ENCODE measurements at places on chromosomes 16 and 17. TPM values are rescaled to one million over a fixed set of nuclear protein-coding genes. Genes with fewer than 3 reads are reported as not detected.

DNA sequence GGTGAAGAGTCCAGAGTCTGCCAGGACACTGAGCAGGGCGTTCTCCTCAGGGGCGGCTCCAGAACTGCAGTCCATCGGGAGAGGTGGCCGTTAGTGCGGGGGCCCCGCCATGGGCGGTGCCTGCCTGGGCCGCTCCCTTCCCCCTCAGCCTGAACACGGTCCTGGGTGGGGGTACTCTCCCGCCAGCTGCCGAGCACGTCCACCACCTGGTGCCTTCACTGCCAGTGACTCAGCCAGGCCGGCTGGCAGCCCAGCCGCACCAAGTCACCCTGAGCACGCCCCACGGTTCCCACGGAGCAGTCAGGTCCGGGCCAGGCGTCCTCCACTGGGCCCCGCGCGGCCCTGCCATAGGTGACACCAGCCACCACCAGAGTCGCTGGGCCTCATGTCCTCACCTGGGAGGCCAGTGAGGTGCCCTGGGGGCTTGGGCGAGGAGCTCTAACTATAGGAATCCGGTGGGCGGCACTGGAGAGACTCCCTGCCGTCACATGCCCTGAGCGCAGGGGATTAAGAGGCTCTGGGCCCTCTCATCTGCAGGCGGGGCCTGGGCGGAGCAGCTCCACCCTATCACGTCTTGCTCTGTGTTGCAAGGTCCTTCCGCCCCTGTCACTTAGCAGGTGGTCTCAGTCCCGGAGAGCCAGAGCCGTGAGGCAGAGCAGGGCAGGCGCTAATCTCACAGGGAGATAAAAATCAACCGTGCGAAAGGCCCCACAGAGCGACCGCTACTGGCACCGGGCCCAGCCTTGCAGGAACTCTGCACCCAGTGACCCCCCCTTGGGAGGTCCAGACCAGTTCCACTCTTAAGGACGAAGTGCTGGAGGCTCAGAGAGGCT, 14.3 kb downstream of the PIEZO1 start:
- no peak overlapping the region for H3K4me3 ChIP-seq
- no peaks in the 10 kb centered on the region for H3K27me3 ChIP-seq
- peak; percentile 67 for DNase-seq
- no peaks in the 10 kb centered on the region for H3K36me3 ChIP-seq

GRCh38 chr17:44522883-44523671, 19.9 kb upstream of the GPATCH8 start:
- H3K27me3 ChIP-seq, result no peaks in the 10 kb centered on the region
- H3K4me1 ChIP-seq, result no peaks in the 10 kb centered on the region
- H3K36me3 ChIP-seq, result no peaks in the 10 kb centered on the region
- no peak overlapping the region for H3K27ac ChIP-seq
- DNase-seq, result no peak

- H3K4me1 ChIP-seq, result peaks cover 11% of the 10 kb centered on the region
- no peak overlapping the region for H3K27ac ChIP-seq
- DNase-seq, result no peak
- H3K4me3 ChIP-seq, result no peak overlapping the region
- H3K27me3 ChIP-seq, result peaks cover 59% of the 10 kb centered on the region
Measured at GRCh38 chr17:79923974-79924638, 84.9 kb upstream of the CBX4 start.

DNA sequence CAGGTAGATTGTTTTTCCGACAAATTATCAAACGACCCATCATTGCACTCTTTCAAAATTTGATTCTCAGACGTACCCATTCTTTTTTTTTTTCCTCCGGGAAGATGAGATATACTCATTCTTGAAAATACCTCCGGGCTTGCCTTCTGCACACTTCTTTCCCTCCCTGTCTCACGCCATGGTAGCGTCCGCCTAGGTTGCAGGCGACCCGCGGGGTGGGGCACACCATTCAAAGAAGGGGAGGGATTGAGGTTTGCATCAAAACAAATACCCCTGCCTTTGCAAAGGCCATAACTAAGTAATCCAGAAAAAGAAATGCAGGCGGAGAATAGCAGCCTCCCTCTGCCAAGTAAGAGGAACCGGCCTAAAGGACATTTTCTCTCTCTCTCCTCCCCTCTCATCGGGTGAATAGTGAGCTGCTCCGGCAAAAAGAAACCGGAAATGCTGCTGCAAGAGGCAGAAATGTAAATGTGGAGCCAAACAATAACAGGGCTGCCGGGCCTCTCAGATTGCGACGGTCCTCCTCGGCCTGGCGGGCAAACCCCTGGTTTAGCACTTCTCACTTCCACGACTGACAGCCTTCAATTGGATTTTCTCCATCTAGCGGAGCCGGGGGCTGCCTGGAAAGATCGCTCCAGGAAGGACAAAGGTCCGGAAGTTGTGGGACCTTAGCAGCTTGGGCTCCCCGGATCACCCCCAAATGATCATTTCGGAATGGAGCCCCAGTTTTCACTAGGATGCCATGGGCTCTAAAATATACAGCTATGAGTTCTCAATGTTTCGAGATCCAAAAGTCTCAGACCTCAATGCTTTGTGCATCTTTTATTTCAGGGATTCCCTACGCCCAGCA, 843 bp downstream of the TP53 start:
- peaks cover 13% of the 10 kb centered on the region for H3K36me3 ChIP-seq
- H3K27ac ChIP-seq, result peak overlapping the region; percentile 97
- DNase-seq, result peak; percentile 79
- no peaks in the 10 kb centered on the region for H3K27me3 ChIP-seq

DNA sequence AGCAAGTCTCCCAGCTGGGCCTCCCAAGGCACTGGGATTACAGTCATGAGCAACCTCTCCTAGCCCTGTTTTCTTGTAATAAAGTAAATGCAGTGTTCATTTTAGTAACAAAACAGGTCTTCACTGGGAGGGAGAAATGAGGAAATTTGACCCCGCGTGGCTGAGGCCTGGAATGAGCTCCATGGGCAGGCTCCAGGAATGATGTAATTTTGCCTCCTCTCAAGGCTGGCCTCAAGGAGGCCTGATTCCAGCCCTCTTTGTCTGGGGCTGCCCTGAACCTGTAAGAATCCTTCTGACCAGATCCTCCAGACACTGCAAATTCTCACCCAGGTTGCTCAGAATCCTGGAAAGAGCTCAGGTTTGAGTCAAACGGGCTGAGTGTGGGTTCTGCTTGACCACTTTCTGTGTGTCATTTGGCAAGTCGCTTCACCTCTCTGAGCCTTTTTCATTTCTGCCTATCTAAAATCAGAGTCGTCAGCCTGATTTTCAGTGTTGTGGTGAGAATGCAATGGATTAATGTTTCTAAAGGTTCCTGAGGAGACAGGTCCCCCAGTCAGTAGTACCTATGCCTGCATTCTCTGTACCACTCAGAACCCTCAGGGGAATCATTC, 57.1 kb downstream of the RAB11FIP4 start:
- H3K4me3 ChIP-seq, result no peak overlapping the region
- no peak overlapping the region for H3K27ac ChIP-seq
- H3K36me3 ChIP-seq, result no peaks in the 10 kb centered on the region
- peaks cover 6% of the 10 kb centered on the region for H3K4me1 ChIP-seq
- no peak for DNase-seq

- DNase-seq, result peak; percentile 4
- no peaks in the 10 kb centered on the region for H3K4me1 ChIP-seq
- H3K4me3 ChIP-seq, result no peak overlapping the region
- H3K27ac ChIP-seq, result no peak overlapping the region
- H3K27me3 ChIP-seq, result no peaks in the 10 kb centered on the region
Measured at GRCh38 chr16:13909872-13910303, 10.1 kb upstream of the ERCC4 start.

- DNase-seq, result no peak
- H3K27me3 ChIP-seq, result no peaks in the 10 kb centered on the region
- peaks cover 12% of the 10 kb centered on the region for H3K4me1 ChIP-seq
Measured at GRCh38 chr17:82060001-82060380, 5.6 kb downstream of the DUS1L start.

GRCh38 chr17:65154770-65155589, 17.8 kb downstream of the RGS9 start:
- no peaks in the 10 kb centered on the region for H3K27me3 ChIP-seq
- no peak overlapping the region for H3K27ac ChIP-seq
- H3K4me3 ChIP-seq, result no peak overlapping the region
- no peak for DNase-seq
- no peaks in the 10 kb centered on the region for H3K36me3 ChIP-seq

GRCh38 chr17:16455997-16456741, 35.8 kb downstream of the LRRC75A start:
- no peaks in the 10 kb centered on the region for H3K4me1 ChIP-seq
- DNase-seq, result no peak
- no peak overlapping the region for H3K4me3 ChIP-seq
- no peaks in the 10 kb centered on the region for H3K36me3 ChIP-seq

GRCh38 chr17:2395258-2396181, 5.3 kb downstream of the MNT start:
- DNase-seq, result no peak
- peaks cover 52% of the 10 kb centered on the region for H3K4me1 ChIP-seq
- peak overlapping the region; percentile 99 for H3K27ac ChIP-seq
- no peaks in the 10 kb centered on the region for H3K27me3 ChIP-seq
- H3K4me3 ChIP-seq, result no peak overlapping the region
- H3K36me3 ChIP-seq, result no peaks in the 10 kb centered on the region

- H3K4me1 ChIP-seq, result no peaks in the 10 kb centered on the region
- no peaks in the 10 kb centered on the region for H3K27me3 ChIP-seq
- no peak for DNase-seq
- peaks cover 4% of the 10 kb centered on the region for H3K36me3 ChIP-seq
- no peak overlapping the region for H3K4me3 ChIP-seq
Measured at GRCh38 chr17:3848229-3848835, 2.3 kb upstream of the NCBP3 start.

GRCh38 chr16:64174327-64174726, 947.5 kb downstream of the CDH11 start:
- no peak overlapping the region for H3K27ac ChIP-seq
- no peak for DNase-seq
- H3K36me3 ChIP-seq, result no peaks in the 10 kb centered on the region
- H3K4me3 ChIP-seq, result no peak overlapping the region

GRCh38 chr16:30183233-30184095, at the start of gene CORO1A:
Gene CORO1A (plus strand): TSS chr16:30183602. CDS start chr16:30185210, 1,608 bp downstream.
- peak within 1 kb of the TSS; percentile 52 for H3K4me3 ChIP-seq
- peaks cover 49% of the 10 kb centered on the region for H3K4me1 ChIP-seq
- peak; percentile 78 for DNase-seq
- peaks cover 24% of the 10 kb centered on the region for H3K36me3 ChIP-seq

The HOXB4 gene
- 4.5 TPM for total RNA-seq

The CLEC18B gene
- not detected for total RNA-seq

The GGT6 gene
- 1.8 TPM for total RNA-seq

The KCNH6 gene
- 0.41 TPM for total RNA-seq

The DRC3 gene
- total RNA-seq, result 7.6 TPM

The INCA1 gene
- total RNA-seq, result 2.4 TPM

The FBXW10 gene
- 0.55 TPM for total RNA-seq

The PRAC2 gene
- not detected for total RNA-seq

The ZNF19 gene
- 7.6 TPM for total RNA-seq

The CIBAR2 gene
- 0.29 TPM for total RNA-seq

The ALDH3A1 gene
- total RNA-seq, result 1.2 TPM

The MYL11 gene
- 1.6 TPM for total RNA-seq

The KRT33A gene
- not detected for total RNA-seq

Data from left lung (tissue), 14 donors.